Endothelial cell of umbilical vein (primary cell): ENCODE measurements at places on chromosomes 7 and 10. TPM values are rescaled to one million over a fixed set of nuclear protein-coding genes. Genes with fewer than 3 reads are reported as not detected.

DNA sequence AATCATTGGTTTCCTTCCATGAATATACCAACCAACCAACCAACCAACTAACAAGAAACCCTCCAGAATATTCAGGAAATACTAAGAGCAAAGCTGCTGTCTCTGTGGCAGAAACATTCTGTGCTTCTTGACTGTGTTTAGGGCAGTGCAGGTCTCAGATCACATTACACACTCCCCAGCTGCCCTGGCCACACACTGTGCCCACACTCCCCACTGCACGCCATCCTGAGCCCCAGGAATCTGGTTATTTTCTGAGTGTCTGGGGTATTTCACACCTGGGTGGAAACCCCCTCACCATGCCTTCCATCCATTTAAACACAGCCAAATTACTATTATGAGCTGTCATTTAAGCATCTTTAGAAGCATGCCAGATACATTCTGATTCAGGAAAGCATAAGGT is 183.7 kb upstream of the ANK3 start:
- DNase-seq, result no peak

DNA sequence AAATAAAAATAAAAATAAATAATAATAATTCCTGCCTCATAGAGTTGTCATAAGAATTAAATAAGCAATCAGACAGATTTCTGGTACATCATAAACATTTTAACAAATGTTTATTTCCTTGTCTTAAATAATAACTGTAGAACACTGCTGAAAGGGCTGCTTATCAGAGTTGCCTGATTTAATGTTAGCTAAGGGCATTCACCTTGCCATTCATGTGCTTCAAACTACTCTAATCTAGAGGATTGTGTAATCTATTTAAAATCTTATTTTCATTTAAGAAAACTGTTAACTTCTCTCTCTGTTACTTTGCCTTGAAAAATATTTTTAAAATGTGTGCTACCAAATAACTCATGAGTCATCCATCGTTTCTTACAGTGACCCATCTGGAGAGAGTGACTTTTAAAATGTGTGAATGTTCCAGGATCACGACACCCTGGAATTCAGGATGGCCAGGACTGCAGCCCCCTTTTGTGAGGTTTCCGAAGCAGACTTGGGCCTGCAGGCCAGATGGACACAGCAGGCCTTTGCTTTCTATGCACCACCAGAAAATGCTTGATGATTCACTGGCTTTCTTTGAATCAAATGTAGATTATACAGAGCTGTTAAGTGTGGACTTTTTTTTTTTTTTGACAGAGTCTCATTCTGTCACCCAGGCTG is 109.1 kb upstream of the TNS3 start:
- peak; percentile 84 for DNase-seq

DNA sequence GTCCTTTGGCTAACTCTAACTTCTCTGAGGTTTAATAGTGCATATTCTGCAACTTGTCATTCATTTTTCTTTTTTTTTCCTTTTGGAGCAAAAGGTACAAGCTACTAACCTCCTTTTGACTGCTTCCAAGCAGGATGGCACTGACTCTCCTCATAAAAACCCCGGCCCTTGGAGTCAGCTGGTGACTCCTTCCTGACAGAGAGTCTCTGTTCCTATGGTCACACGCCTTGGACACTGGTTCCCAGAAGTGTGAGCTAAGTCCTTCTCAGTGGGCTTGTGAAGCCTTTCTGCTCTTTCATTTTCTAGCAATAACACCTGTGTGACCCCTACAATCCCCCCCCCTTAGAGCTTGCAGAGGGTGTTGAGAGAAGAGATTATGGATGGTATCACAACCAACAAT is 21.7 kb downstream of the DOCK4 start:
- no peak for DNase-seq

DNA sequence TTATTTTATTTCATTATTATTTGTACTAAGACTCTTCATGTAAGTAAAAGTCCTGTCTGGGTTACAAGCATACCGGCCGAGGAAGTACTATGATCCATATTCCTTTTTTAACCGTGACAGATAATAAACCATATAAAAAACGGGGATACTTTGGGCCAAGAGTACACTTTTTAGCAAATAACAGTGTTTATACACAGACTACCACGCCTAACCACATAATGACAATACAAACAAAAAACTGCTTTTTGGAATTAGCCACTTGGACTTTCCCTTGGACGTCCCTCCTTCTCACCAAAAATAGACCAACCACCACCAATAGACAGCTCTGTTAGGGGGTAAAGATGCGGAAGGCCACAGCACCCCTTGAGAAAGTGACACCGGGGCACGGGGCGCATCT is 800 bp downstream of the MINDY3 start:
- no peak for DNase-seq

GRCh38 chr10:118307220-118307619 is 34.9 kb downstream of the FAM204A start:
- no peak for DNase-seq

GRCh38 chr7:54180796-54181195 is 361.4 kb upstream of the VSTM2A start:
- no peak for DNase-seq

DNA sequence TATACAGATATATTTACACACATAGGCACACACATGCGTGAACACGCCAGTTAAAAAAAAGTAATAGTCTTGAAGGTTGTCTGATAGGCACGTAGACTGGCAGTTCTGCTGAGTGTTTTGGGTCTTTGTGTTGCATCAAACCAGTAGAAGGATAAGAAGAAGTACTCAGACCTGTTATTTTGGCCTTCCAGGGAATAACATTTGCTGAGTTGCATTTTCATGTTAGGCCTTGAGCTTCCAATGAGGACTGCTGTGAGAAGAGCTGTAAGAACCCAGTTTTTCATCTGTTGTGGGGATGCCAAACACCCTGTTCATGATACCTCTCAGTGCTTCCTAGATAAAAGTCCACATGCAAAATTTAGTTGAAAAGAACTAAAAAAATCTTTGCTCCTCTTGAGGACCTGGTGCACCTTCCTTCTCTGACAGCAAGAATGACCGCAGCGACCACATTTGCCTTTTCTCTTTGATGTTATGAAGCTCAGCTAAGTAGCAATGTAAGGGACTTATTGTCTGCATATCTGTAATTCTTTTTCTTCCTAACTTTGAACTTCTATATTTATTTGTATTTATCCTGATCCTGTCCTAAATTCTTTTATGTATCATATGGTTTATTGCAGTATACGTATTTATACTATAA is 27.2 kb downstream of the HIPK2 start:
- no peak for DNase-seq

DNA sequence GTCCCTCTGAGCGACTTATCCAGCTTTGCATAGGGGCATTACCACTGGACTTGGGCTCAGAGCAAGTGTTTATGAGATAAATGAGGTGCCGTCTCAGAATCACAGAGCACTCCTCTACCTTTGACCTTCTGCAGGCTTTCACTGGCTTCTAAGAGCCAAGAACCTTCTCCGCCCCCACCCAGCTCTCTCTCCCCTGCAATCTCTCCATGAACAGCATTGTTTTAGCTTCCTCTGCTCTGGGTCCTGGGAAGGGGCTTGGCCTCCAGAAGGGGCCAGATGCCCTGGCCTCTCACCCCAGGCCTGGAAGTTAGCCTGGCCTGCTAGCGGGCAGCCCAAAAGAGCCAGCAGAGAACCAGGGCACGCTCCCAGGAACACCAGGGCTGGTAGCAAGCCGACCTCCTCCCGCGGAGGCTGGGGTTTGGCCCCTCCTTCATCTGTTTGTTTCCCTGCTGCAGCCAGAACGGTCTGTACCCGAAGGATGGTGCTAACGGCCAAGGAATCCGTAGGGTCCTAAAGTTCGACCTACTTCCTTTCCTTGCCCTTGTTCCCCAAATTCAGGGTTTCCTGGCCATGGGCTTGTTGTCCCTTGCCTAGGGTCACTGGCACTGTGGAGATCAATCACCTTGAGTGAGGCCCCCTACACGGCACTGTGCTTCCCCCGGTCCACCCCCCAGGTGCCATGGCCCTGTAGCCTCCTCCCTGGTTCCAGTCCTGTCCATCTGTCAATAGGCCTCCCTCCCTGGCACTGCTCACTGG is 18.7 kb upstream of the DDIT4 start:
- DNase-seq, result peak; percentile 52

- DNase-seq, result no peak
Measured at GRCh38 chr7:140403878-140404564, at the start of gene RAB19. RAB19 (plus strand) TSS chr7:140404058; CDS start chr7:140407647, 3,589 bp downstream.

DNA sequence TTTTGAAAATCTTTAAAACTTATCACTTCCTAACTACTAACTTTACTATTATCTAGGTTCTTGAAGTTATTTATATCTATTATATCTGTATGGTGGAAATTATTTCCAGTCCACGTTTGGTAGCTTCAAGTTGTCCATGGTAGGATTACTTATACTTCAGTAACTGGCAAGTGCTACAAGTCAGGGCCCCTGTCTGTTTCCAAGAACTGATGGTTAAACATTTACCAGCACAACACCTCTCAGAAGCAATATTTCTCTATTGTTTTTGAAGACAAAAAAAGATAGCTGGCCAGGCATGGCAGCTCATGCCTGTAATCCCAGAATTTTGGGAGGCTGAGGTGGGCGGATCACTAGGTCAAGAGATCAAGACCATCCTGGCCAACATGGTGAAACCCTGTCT is 240.4 kb upstream of the RHOBTB1 start:
- no peak for DNase-seq

MUC12 gene
- total RNA-seq, result not detected in 2 replicates

DNA sequence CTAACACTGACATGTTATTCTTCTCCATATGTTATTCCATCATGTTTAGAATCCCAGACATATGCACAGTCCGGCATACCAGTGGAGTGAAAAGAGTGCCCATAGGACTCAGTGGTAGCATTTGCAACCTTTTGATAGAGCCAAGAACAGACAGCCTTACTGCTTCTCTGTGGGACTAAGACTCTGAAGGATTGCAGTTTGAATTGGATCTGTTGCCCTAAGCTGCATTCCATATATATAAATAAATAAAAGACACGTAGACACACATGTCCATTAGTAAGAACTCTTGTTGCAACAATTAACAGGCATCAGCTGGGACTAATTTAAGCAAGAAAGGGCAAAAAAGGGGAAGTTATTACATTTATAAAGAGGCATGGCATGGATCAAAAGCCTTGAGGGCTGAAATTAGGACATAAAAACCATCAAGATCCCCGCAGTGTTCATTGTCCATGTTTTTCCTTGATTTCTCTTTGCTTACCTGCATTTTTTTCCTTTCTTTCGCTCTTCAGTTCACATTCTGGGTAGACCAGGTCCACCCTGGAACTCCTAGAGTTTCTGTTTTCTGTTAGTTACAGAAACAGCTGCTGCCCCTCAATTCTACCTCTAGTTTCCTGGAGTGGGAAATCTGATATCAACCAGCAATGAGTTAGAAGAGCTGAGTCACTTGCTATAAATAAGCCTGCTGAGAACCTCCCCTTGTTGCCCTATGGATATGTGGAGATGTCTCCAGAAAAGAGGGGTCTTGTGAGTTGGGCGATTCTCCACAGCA is 132.4 kb downstream of the SORCS1 start:
- no peak for DNase-seq

DNA sequence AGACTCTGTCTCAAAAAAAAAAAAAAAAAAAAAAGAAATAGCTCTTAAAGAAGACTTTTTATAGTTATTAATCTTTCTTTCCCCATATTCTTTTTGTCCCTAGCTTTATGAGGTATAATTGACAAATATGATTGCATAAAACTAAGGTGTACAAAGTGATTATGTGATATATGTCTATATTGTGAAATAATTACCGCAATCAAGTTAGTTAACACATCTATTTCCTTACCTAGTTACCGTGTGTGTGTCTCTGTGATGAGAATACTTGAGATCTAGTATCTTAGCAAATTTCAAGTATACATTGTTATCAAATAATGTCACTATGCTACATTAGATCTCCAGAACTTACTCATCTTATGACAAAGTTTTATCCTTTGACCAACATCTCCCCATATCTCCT is 30.7 kb upstream of the UBN2 start:
- DNase-seq, result no peak

GPR37 gene
- 2.1 and 2.2 TPM in 2 replicates for total RNA-seq

DNA sequence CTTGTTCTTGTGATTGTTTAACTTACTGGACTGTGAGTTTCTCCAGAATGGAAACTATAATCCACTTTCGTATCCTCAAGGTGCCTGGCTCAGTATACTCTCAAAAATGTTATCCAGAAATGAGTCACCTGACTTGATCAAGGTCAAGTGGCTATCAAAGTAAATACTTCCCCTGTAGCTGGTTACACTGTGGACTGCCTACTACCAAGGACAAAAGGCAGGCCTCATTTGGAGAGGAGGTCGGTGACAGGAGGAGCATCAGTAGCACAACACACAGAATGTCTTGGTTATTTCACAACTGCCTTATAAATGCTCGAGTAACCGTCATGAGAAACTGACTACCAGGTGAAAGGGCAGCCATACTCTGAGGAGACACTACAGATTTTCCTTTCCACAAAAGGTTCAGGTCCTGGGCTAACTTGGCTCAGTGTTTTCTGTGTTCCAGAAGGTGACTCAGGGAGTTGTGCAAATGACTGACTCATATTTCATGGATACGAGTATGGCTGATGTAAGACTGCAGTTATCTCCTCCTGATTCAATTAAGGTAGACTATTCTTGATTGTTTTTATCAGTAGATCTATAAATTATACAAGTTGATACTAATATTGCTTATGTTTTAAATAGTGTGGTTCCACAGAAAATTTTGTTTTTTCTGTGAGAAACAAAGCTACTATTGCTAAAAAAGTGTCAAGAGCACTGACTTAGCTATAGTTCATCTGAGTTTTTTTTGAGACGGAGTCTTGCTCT is 4.2 kb upstream of the CCNY start:
- peak; percentile 68 for DNase-seq

GRCh38 chr10:90484518-90484917 is 373.3 kb downstream of the HTR7 start:
- DNase-seq, result no peak

- no peak for DNase-seq
Measured at GRCh38 chr10:102120991-102121738, 997 bp upstream of the LDB1 start.

GRCh38 chr10:88385601-88386203 is 197.4 kb downstream of the RNLS start:
- no peak for DNase-seq

GRCh38 chr7:47358357-47358756 is 223.6 kb downstream of the TNS3 start:
- DNase-seq, result no peak

ZP3 gene
- total RNA-seq, result 0.32 and 4.0 TPM in 2 replicates

ACHE gene
- 0.18 TPM in 2 replicates for total RNA-seq

GRCh38 chr10:70799124-70799523 is 13.9 kb upstream of the TBATA start:
- DNase-seq, result no peak

DNA sequence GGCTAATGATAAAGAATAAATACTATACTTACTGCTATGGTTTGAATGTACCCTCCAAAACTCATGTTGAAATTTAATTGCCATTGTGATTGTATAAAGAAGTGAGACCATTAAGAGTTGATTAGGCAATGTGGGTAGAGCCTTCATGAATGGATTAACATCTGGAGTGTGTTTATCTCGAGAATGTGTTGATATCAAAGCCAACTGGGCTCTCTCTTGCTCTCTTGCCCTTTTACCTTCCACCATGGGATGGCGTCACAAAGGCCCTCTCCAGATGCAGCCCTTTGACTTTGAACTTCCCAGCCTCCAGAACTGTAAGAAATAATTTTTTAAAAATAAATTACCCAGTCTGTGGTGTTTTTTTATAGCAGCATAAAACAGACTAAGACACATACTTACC is 50.1 kb upstream of the GHITM start:
- no peak for DNase-seq
